ENCODE measurements at places on chromosomes 13 and 19.

- no peak for DNase-seq
Measured at GRCh38 chr13:110443622-110444225, 117.8 kb downstream of the RAB20 start.

GRCh38 chr13:110173247-110173818 is 133.6 kb downstream of the COL4A1 start:
- no peak for DNase-seq

- no peak for DNase-seq
Measured at GRCh38 chr13:23794267-23795161, 94.7 kb downstream of the MIPEP start.

- no peak for DNase-seq
Measured at GRCh38 chr19:46193678-46194077, 35.9 kb upstream of the IGFL1 start.

DNA sequence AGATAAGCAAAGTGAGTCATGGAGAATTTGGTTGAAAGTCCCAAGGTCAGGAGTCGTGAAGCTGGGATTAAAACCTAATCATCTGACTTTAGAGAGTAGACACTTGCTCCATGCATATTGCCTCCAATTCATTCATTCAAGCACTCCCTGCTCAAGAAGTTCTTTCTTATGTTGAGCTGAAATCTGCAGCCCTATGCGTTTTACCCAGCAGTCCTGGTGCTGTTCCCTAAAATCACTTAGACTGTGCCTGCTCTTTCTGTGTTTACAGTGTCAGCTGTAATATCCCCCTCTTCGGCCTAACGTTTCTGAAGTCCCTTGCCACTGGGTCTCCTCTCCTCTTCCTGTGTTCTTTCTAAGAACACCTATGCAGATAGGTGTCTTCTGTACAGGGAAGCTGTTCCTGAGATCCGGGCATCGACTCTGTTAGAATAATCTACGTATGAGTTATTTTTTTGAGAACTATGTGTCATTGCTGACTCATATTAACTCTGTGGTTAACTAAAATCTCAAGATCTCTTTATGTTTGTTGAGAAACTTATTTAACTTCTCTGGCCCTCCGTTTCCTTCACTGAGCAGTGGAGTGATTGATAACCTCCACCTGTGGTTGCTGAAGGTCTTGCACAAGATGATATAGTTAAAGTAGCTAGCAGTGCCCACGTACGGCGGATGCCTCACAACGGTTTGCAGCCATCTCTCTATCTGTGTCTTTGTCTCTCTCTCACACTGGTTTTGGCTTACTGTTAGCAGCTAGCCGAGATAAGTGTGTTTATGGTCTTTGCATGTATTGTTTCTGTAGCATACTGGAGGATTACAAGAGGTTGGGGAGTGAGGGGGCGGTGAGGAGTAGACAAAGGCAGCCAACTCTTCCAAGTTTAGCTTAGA is 4.7 kb downstream of the ALOX5AP start:
- DNase-seq, result no peak

DNA sequence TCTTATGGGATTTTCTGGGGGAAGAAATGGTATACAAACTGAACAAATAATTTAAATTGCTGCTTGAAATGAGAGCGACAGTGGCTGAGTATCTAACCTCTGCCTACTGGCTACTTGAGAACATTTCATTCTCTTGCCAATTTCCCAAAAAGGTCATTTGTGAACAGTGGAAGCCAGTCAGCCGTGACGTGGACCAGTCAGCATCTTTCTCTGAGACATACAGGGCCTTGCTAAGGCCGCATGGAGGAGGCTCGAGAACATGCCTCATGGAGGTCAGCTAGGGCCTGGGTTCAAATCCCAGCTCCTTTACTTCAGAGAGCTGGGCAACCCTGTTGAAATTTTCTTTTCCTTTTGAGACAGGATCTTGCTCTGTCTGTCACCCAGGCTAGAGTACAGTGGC is 20.3 kb downstream of the ZC3H4 start:
- DNase-seq, result no peak

GRCh38 chr13:108323031-108323430 is 53.5 kb downstream of the TNFSF13B start:
- DNase-seq, result no peak

DNA sequence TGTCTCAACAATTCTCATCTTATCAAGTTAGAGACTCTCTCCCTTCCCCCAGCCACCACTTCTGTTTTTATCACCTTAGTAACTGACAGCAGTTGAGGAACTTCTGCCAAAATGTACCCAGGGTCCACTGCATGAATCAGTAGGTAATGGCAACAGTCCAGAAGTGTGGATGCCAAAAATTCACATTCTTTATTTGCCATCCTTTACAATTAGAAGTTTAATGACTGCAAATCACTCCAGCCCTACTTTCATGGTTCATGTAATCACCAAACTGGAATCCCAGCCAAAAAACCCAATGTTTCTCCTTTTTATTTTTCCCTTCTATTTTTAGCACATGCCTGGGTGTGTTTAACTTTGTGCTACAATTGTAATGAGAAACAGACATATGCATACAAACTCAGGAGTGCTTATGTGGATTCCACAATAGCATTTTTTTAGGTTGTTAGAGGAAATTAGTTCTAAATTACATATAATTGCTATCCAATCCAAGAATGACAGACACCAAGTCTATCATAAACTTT is 243.5 kb downstream of the RGCC start:
- peak; percentile 26 for DNase-seq

DNA sequence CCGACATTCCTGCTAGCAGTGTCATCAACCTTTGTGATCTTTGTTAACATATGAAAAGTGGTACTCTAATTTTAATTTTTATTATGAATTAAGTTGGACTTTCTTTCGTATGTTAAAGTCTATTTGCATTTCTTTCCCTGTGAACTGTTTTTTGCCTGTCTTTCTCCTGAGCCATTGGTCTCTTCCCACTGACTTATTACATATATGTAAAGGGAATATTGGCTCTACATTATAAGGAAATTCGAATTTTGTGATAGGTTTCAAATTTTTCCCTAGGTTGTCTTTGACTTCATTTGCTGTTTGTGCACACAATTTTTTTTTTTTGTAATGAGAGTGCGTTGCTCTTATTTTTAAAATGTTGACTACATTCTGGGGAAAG is 442 bp upstream of the CDC16 start:
- DNase-seq, result no peak

DNA sequence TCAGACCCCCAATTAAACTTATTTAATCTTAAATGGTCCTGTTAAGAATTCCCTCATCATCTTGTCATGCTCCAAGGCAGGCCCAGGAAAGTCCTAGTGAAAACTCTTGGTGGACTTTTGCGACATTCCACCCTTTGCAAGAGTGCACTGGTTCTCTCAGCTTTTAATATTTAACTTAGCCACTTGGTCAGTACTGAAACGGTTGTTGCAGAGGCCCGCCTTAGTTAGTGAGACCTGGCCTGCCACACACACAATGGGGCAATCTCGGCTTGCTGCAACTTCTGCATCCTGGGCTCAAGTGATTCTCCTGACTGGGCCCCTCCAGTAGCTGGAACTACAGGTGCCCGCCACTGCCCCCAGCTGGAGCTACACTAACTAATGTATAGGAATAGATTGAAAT is 1366.0 kb downstream of the UQCRFS1 start:
- DNase-seq, result no peak

DNA sequence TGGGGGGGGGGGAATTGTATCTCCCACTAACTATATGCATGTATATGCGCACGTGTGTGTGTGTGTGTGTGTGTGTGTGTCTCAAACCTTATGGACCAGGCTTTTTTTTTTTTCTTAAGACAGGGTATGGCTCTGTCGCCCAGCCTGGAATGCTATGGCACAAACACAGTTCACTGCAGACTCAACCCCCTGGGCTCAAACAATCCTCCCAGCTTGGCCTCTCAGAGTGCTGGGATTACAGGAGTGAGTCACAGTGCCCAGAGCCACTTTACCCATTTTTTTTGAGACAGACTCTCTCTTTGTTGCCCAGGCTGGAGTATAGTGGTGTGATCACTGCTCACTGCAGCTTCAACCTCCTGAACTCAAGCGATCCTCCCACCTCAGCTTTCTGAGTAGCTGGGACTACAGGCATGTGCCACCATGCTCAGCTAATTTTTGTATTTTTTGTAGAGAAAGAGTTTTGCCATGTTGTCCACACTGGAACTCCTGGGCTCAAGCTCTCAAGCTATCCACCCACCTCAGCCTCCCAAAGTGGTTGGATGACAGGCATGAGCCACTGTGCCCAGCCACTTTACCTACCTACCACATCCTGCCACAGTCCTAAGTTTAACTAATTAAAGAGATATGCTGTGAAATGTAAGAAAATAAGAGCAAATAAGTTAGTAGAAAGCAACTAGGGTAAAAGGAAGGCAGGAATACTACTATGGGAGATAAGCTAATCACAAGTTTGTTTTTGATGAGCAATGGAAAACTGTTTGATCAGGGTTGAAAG is 2.4 kb downstream of the ZMYM5 start:
- no peak for DNase-seq

DNA sequence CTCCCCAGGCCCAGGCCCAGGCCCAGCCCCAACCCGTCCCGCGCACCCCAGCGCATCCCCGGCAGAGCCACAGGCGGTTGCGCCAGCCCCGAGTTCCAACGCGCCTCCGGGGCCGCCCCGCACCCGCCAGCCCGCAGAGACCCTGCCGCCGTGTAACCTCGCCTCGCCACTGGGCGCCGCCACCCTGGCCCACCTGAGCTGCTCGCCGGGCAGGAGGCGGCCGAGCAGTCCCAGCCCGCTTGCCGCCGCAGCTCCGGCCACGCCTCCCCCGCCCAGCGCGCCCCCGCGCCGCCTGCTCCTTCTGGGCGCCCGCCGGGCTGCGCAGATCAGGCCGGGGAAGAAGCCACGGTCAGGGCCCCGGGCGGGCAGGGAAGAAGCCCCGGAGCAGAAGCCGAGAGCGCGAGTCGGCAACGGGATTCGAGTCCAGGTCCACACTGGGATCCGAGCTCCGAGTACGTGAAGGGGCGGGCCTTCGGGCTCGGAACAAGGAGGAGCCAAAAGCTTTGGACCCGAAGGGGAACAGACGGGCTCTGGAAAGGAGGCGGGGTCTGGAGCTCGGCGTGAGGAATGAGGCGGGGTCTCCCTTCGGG is at the start of gene MBOAT7:
TSS of gene MBOAT7 (minus strand) at position 436 of the 590 bp plus-strand sequence. CDS start 1,072 bp downstream, outside the sequence.
- DNase-seq, result no peak

- DNase-seq, result no peak
Measured at GRCh38 chr13:74105871-74106270, 28.3 kb downstream of the KLF12 start.

GRCh38 chr19:3408996-3409345 is 42.6 kb downstream of the NFIC start:
- DNase-seq, result no peak

DNA sequence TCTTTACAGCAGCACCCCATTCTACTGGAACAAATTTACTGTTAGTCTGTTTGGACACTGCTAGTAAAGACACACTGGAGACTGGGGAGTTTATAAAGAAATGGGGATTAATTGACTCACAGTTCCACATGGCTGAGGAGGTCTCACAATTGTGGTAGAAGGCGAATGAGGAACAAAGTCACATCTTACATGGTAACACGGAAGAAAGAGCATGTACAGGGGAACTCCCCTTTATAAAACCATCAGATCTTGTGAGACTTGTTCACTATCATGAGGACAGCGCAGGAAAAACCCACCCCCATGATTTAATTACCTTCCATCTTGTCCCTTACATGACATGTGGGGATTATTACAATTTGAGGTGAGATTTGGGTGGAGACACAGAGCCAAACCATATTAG is 1204.2 kb downstream of the SLITRK1 start:
- no peak for DNase-seq

DNA sequence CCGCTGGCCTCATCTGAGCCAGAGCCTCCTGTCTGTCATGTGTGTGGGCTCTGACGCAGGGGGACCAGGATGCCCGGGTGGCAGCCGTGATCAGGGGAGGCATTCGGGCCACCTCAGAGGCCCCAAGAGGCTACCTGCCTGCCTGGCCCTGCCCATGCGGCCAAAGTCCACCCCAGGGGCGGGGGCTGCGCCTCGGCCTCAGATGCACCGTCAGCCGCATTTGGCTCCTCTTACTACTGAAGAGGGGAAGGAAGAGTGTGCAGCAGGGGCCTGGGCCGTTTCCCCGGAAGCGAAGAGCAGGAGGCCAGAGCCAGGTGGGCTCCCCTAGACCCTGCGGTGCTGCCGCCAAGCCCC is 34.0 kb downstream of the C13orf46 start:
- DNase-seq, result no peak

- DNase-seq, result no peak
Measured at GRCh38 chr13:41842036-41842620, 118.8 kb downstream of the VWA8 start.

DNA sequence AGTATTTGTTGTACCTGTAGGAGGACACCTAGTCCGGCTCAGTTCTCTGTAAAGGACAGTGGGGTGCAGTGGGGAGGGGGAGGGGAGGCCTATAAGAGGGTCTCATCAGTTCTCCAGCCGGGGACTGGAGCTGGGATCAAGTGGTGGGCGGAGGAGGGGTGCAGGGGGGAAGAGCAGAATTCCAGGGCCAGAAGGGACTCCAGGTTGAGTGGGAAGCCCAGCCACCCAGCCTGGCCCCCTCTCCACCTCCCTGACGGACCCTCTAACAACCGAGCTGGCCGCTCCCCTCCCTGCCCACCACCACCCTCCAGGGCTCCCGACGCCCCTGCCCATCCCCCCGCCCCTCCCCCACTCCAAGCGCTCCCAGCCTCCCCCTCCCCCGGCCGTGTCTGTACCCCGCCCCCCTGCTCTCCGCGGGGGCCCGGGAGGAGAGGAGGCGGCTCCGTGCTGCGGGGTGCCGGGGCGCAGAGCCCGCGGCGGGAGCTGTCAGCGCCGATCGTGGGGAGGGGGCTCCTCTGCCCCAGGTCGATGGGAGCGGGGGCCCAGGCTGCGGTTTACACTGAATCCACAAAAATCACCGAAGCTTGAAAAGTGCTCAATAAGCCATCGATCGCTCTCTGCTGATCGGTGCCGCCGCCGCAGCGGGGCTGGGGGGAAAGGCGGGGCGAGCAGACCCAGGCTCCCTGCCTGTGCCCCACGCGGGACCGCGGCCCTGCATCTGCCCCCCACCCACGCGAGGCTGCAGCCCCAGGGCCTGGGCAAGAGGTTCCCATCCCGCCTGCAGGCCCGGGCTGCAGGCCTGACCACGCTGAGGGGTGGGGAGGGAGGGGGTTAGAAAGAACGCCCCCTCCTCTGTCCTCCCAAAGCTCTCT is 34.6 kb upstream of the ONECUT3 start:
- no peak for DNase-seq

Measured in NCI-H774 (cell line).